Inflammatory macrophage (primary cell): ENCODE measurements at places on chromosomes 5 and 9.

DNA sequence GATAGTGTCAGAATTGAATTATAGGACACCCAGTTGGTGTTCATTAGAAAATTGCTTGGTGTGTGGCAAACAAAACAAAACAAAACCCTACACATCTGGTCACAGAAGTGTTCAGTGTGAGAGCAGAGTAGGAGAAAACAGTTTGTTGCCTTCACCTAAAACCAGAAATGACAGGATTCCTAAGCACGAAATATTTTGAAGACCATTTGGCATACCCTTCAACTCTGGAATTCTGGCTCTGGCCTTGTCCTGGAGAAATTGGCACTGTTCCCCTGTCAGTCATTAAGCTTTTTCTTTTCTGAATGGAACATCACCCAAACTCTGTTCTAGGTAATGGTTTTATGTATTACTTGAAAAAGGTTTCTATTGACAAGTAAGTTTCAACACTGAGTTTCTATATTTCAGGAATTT is 110.2 kb upstream of the PCA3 start:
- DNase-seq: no peak

GRCh38 chr5:123659011-123659410 is 147.0 kb downstream of the CSNK1G3 start:
- no peak for DNase-seq

GRCh38 chr9:9817176-9817575 is 795.6 kb downstream of the PTPRD start:
- DNase-seq: no peak

- DNase-seq: no peak
Measured at GRCh38 chr9:74036549-74037231, 460.4 kb upstream of the RORB start.

DNA sequence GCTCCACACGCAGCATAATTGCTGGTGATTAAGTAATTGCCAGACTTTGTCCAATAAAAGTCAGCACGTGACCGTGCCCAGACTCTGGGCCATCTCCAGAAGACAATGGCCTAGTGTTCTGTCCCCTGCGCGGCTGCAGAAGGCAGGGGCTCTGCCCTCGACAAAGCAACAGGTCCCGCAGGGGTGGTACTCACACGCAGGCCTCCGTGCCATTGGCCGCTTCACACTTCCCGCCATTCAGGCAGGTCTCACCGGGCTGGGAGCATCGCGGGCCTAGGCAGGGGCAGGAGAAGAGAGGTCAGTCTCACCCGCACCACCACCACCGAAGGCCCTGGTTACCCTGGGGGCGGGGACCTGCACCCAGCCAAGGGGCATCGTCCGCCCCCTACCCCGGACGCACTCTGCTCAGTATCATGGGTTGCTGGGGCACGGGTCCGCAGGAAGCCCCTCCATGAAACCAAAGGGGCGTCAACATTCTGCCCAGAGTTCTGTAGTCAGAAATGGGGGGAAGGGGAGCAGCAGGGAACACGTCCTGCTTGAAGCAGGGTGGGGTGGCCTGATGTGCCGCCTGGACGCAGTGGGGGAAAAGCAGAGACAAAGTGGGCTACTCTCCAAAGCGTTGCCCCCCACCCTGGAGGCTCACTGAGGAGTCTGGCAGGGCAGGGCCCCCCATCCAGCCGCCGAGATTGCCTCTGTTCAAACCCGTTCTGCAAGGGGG is 1.9 kb downstream of the NOTCH1 start:
- DNase-seq: no peak

- DNase-seq: peak; percentile 20
Measured at GRCh38 chr5:149150457-149150856, 9.2 kb downstream of the ABLIM3 start.

DNA sequence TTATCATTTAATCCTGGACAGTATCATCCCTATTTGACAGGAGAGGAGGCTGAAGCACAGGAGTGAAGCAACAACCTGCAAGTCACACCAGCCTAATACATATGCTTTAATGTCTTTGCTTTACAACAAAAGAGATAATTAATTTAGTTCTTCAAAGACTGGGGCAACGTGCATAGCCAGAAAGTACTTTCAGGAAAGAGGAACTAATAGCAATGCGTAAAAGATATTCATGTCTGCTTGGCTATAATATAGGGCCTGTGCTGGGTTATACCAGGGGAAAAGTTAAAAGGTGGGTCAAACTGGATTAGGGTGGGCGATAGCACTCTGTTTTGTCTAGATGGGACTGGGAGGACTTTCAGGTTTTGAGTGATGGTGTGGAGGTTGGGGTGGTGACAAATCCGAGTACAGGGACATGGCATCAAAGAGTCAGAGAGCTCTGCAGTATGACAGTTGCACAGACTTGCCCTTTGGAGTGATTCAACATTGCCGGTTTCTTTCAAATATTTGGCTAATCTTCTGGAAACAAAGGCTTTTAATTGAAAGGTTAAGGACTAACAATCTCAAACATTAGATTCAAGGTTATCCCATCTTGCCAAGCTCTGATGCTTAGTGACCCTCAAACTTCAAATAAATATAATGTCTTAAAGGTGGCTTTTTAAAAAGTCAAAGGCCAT is 11.9 kb downstream of the DAB2 start:
- no peak for DNase-seq

GRCh38 chr5:147586221-147586620 is 76.4 kb upstream of the DPYSL3 start:
- no peak for DNase-seq

- no peak for DNase-seq
Measured at GRCh38 chr5:74903165-74903787, 37.1 kb upstream of the FAM169A start.

- peak; percentile 85 for DNase-seq
Measured at GRCh38 chr9:100890321-100890720, 138.2 kb upstream of the PLPPR1 start.
